Stimulated activated CD8-positive, alpha-beta memory T cell treated with anti-CD3 and anti-CD28 coated beads, Interleukin-4, amount 100 ng/mL, for 1 hour (primary cell): ENCODE measurements at places on chromosomes 11 and 22.

GRCh38 chr22:40196628-40197360 is 19.1 kb downstream of the TNRC6B start:
- DNase-seq, result no peak

DNA sequence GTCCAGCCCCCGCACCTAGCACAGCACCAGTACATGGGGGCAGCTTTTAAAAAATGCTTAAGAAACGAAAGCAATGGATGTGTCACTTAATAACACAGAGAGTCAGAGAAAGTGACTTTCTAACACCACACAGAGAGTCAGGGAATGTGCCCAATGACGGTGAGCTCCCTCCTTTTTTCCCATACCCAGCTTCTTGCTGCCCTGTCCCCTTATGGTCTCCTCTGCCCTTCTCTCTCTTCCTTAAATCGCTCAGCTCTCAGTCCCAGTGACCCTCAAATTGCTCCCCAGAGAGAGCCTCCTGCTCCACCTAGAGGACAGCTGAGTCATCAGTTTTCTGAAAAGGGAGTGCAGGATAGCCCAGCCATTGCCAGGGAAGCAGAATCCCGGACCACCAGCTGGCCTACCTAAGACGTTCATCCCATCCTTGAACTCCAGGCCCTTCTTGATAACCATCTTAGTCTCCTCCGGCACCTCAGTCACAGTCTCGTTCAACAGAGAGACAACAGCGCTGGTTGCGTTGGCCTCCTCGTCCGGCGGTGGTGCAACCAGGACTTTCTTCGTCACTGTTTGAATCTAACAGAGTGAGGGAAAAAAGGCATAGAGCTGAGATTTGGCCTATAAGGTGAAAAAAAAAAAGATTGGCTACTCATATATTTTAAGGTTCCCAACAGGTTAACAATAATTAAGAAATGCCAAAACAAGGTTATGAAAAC is 113.5 kb downstream of the SLC1A2 start:
- DNase-seq, result no peak

DNA sequence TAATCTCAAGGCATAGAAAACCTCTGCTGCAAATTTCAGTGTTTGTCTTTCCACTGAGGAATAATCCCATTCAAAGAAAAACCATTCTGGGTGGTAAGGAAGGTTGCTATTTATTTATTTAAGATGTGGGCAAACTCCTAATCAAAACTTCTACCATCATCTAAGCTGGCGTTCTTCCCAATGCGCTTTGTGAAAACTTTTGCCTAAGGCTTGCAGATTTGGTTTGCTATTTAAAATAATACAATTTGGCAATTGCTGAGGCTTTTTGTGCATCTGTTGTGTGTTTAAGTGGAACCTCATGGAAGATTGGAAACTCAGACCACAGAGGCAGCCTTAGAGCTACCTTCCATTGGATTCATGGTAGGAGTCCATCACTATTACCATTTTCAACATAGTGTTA is 309.0 kb downstream of the BLID start:
- DNase-seq, result no peak

GRCh38 chr22:50548921-50549790 is 3.5 kb downstream of the KLHDC7B start:
- no peak for DNase-seq

DNA sequence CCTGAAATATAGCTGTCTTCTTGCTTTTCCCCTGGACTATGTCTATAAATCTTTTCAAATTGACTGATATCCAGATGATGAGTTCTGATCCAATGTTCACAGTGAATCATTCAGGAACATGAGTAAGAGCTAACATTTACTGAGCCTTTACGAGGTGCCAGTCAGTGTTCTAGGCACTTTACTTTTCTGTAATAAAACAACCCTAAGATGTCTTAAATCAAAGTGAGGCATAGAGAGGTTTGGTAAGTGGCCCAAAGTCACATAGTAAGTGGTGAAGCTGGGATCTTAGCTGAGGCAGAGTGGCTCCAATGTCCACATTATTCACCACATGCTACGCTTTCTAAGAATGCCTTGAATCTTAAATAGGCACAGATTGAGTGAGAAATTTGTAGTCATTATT is 79.9 kb upstream of the OR4C15 start:
- no peak for DNase-seq

GRCh38 chr11:19111809-19112208 is 5.2 kb upstream of the ZDHHC13 start:
- no peak for DNase-seq

DNA sequence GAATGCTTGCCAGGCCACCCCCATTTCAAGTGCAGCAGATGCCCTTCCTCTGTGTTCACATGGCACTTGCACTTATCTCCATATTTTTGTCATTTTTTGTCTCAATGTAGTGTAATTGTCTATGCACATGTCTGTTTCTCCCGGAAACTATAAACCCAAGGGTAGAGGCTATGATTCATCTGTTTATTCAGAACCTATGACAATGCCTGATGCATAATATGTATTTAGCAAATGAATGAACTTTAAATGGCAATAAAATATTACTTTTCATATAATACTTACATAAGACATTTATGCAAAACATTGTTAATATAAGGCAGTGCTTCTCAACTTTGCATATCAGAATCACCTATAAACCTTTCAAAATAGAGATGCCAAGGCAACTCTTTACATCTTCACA is 6.7 kb downstream of the PAK1 start:
- no peak for DNase-seq

- no peak for DNase-seq
Measured at GRCh38 chr22:42704896-42705295, 15.8 kb downstream of the A4GALT start.
